Stimulated activated CD4-positive, alpha-beta T cell treated with anti-CD3 and anti-CD28 coated beads, Interleukin-15, amount 100 ng/mL, for 24 hours (primary cell): ENCODE measurements at places on chromosomes 16 and 17.

DNA sequence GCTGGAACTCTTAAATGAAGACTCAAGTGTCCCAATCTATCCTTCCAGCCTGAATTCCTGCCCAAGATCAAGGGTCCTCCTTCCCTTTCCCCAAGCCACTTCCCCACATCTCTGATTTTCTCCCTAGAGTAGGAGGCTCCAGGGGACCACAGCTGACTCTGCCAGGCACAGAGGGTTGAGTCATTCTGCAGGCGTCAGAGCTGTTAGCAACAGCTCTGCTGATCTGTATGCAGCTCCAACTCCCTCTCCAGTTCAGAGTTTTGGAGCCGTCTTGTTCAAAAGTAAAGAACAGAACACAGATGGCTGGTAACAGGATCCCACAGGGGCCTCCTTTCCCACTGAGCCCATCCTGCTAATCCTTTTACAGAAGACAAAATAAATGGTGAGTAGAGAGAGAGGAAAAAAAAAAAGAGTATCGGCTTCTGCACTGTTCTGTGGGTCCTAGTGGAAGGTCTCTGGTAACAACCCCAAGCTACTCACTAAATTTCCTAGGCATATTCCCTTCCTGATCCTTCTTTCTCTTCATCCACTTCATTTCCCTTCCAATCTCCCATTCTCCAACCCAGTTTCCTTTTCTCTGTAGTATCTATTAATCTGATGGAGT lies 13.4 kb upstream of the TAOK1 start:
- DNase-seq: no peak

- DNase-seq: no peak
Observed at GRCh38 chr16:49755313-49755620, 100.6 kb downstream of the ZNF423 start.

DNA sequence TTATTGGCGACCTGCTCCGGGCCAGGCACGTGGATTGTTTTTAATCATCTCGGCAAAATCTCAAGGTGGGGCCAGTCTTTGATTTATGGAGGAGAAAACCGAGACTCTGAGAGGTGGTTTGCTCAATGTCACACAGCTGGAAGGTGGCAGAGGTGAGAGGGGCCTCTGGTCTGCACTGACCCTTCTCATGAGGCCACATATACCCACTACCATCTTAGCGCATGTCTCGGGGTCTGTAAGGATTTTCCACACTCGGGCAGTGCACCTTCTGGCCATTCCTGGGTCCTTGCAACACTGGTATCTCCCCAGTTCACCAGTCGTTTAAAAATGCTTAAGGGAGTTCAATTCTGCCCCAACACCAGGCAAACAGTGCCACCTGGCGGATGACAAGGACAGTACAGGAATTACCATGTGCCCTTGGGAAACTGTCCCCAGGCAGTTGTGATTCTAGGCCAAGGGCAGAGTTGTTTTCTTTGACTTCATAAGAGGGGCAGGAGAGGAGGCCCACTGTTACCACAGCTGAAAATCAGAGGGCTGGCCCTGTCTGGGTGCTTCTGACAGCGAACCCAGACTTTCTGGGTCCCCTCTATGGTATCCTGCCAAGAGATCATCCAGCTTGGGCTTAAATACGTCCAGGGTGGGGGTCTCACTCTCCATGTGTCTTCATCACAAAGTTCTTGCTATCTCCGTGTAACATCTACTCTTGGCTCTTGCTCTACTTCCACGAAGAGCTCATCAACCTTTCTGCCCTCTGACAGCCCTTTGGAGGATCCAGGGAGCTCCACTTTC lies 39.4 kb upstream of the RAI1 start:
- DNase-seq: peak; percentile 86

DNA sequence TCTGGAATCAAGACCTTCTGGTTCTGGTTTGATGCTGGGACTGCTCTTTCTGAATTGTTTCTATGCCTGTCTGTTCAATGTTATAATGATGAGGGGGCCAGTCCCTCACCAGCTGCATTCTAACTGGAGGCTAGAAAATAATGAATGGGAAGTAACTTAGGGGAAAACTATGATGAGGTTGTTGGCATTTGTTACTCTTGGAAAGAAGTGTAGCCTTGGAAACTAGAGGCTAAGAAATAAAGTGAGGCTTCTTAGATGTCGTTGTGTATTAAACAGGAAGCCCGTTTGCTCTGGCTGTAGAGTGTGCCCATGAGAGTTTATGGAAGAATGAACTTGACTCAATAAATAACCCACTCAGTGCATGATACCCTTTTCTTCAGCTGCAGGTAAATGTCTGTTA lies 140.8 kb downstream of the PRKCA start:
- DNase-seq: no peak

- DNase-seq: no peak
Observed at GRCh38 chr16:14364386-14365199, 265.5 kb downstream of the PARN start.

DNA sequence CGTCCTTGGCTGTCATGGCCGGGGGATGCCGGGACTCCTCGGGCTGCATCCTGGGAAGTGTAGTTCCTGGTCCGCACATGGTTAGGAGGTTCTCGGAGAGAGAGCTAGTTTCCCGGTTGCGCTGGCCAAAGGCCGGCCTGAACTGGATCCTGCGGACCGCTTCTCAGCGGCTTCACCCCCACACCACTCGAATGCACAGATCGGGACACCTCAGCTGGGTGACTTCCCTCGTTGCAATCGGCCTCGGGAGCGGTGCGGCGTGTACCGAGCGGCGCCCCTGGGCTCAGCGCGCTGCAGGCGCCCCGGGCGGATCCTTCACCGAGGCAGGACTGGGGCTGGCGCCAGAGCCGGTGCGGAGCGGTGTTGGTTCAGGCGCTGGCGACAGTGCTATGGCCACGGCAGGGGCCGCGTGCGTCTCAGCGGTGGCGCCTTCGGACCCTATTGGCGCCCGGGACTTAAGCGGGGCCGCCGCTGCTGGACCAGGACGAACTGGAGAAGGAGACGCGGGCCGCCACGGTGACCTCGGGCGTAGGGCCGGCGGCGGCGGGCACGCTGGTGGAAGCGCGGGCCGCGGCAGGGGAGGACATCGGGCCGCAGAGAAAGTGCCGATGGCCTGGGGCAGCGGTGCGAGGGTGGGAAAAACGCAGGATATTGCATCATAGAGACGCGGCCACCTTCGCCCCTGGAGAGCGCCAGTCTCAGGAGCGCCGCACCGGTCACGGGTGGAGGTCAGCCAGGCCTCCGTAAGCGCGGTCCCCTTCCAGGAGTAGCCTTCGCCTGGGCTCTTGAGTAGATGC lies 11.4 kb downstream of the ZNF629 start:
- peak; percentile 79 for DNase-seq
